ENCODE measurements at places on chromosomes 7 and 10.

GRCh38 chr10:131685576-131685975, 215.2 kb upstream of the PPP2R2D start:
- no peak for DNase-seq

DNA sequence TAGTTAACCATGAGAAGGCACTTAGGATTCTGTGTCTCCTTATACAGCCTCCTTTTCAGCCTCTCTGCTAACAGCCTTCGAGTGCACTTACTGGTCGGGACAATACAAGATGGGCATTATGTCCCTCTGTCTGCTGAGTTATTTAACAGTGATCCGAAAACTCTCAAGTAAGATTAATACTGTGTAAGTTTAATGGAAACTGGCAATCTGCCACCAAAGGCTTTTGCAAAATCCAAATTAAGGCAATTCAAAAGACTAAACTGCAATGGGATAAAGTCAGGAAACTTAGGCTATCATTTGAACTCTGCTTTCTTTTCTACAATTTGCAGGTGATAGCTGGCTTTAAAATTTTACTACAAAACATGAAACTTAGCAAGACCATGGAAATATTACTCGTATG, 477.8 kb downstream of the TFEC start:
- no peak for DNase-seq

DNA sequence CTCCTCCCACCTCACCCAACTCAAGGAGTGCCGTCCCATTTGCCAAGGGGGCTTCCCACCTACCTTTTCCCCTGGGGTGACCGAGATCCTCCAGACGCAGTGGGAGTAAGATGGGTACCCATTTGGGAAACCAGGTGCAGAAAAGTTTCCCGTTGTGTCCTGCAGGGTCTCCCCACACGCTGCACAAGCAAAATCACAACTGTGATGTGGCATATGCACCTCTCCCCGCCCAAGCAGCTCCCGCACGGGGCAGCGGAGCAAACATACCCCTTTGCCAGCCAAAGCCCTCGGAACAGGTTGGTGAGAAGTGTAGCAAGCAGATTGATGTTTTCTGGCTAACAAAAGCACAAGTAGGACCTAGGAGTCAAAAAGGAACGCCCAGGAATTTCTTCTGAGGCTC, 51.5 kb upstream of the OPALIN start:
- DNase-seq = no peak

DNA sequence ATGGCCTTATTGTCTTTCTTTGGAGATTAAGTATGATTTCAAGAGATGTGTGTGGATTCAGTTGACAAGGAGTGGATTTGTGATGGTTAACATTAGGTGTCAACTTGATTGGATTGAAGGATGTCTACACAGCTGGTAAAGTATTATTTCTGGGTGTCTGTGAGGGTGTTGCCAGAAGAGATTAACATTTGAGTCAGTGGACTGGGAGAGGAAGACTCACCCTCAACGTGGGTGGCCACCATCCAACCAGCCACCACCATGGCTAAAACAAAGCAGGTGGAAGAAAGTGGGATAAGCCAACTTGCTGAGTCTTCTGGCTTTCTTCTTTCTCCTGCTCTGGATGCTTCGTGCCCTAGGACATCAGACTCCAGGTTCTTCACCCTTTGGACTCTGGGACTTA, 76.1 kb downstream of the GPR37 start:
- DNase-seq = no peak

GRCh38 chr10:121595351-121595805, 2.9 kb downstream of the FGFR2 start:
- DNase-seq = no peak

DNA sequence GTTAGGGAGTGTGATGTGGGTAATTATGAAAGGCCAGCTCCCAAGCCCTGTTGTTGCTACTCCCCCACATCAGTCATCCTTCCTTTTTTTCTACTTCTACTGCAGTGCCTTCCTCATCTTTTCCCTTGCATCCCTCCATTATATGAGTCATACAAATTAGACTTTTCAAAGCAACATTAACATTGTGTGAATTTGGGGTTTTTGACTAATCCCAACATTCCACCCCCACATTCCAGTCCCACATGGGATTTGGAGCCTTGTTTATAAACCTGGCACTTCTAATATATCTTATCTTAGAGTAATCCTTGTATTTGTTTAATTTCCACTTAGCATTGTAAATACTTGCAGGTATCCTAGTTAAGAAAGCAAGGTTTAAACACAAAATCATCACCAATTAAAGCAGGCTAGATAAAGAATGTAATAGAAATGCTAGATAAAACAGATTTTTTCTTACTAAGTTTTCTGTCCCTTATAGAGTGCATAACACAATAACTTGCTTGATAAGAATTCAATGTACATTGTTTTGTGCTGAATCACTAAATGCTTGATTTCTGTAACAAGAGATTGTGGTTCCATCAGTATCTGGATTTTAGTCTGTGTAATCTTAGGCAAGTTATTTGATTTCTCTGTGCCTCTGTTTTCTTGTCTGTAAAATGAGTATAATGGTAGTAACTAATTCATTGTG, 165.8 kb downstream of the CFTR start:
- DNase-seq = no peak

DNA sequence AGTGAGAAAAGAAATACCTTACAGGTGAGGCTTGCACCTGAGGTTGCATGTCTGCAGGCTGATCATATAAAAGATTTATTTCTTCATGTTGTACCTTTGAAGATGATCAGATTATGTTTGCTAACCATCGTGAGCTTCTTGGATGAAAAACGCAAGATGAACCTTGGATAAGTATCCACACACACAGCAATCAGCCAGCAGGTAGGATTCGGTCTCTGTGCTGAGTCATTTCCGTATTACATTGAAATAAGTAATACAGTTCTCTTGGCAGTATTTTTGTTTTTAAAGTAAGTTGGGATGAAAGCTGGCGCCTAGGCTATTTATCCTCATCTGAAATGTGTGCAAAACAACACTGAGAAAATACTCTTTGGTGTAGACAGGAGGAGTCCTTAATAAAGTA, 109.0 kb upstream of the PRKCQ start:
- no peak for DNase-seq

DNA sequence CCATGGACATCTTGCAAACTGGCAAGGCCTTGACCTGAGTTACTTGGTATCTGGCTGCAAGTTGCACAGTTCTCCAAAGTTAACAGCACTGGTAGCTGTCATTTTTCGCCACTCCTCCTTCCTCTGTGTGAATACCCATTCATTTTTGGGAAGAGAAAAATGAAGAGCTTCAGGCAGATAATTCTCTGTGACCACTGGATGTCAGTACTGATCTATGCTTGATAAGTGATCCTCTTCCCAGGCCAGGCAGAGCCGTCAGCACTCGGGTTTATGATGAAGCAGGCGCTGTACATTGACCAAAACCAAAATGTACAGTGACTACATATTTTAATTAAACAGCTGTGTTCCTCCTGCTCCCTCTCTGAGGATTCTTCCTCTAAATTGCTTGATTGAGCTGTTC, 55.9 kb upstream of the PDZD8 start:
- no peak for DNase-seq

GRCh38 chr7:15764010-15764409, 77.5 kb upstream of the MEOX2 start:
- DNase-seq = no peak

DNA sequence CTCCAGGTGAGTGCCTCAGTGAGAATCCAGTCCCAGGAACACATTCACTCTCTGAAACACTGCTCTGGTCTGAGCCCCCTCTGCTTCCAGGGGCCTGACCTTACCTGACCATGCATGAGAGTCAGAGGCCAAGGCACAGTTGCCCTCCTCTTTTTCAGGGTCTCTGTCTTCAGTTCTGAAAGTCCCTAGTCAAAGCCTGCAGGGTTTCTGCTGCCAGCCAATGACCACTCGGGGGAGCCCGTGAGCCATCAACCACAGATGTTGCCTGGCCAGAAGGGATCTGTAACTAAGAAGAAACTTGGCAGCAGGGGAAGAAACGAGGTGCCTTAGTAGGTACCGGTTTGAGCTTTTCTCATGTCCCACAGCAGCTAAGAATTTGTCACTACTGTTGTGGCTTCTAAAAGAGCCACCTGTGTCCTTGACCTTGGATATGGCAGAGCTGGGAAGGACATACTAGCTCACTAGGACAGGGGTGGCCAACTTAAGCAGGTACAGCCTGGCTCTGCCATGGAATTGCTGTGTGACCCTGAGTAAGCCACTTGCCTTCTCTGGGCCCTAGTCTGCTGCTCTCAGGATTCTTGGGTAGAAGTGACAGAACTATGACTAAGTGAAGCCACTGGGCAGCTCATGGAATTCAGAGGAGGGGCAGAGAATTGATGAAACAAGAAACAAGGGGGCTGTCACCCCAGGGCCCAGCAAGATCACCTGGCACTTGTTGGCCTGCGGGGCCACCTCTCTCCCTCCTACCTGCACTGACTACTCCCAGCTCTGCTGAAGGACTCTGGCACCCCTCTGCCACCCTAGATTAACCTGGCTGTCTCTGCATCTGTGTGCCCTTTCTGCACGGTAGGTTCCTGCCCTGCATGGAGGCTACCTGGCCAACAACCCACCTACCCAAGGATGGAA, 83.8 kb upstream of the GPR26 start:
- peak; percentile 55 for DNase-seq

GRCh38 chr7:70761711-70762328, 370.1 kb upstream of the GALNT17 start:
- DNase-seq = no peak

DNA sequence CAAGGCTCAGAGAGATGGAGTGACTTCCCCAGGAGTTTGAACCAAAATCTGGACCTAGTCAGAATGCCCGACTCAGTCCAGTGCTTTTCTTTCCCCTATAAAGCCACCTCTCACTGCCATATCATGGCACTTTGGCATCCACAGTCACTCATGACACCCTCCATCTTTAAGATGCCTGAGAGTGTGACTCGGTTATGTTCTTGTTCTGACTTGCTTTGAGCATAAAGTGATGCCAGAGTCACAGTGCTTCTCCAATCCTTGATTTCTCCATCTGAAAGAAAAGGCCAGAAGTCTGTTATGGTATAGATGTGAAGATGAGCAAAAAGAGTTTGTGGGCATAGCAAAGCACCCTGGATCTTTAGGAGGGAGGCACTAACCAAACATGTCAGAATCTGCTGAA, 538.1 kb downstream of the SORCS1 start:
- no peak for DNase-seq

GRCh38 chr10:111837985-111838384, 345.6 kb downstream of the GPAM start:
- DNase-seq = no peak

- no peak for DNase-seq
Observed at GRCh38 chr10:58856508-58857240, 319.8 kb upstream of the PHYHIPL start.

- DNase-seq = no peak
Observed at GRCh38 chr10:103569896-103570295, 76.4 kb downstream of the NEURL1 start.

- DNase-seq = no peak
Observed at GRCh38 chr10:132443983-132444876, 47.2 kb downstream of the PWWP2B start.

DNA sequence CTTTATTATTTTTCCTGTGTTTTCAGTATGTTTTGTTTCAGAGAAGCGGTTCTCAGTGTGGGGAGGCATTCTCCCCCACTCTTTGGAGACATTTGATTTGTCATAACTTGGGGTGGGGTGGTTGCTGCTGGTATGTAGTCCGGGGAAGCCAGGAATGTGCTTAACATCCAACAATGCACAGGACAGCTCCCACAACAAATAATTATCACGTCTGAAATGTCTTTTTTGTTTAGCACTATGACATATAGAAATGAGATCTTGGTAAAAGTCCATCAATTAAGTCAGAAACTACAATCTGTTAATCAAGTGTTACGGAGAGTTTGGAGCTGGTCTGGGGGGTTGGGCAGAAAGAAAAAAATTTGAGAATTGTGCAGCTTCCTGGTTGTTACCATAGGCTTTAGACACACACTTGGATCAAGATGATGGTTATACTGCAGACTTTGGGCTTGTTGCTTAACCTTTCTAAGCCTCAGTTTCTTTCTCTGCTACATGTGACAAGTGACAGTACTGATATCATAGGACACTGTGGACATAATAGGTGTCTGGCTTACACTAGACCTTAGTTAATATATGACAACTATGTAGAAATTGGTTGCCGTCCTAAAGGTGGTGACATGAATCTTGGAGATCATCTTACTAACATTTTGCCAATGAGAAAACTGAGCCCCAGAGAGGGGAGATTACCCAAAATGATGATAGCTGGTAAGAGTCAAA, 113.7 kb downstream of the LRMDA start:
- DNase-seq = no peak

- DNase-seq = no peak
Observed at GRCh38 chr7:26169271-26169670, 17.3 kb downstream of the NFE2L3 start.

DNA sequence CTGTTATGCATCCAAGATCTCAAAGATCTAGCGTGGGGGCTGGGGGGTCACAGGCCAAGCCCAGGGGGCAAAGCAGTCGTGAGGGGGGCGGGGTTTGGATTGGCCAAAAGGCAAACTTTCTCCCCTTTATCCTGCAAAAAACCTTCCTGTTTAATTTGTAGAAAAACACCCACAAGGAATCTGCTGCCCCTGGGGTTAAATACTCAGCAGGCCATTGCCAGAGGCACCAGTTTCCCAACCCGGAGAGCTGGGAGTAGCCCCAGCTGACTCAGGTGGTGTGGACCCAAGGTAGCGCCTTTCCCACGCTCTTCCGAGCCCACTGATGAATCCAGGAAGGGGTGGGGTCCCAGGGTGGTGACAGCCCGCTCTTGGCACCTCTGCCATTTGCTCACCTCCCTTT, 21.4 kb downstream of the KCP start:
- no peak for DNase-seq

DNA sequence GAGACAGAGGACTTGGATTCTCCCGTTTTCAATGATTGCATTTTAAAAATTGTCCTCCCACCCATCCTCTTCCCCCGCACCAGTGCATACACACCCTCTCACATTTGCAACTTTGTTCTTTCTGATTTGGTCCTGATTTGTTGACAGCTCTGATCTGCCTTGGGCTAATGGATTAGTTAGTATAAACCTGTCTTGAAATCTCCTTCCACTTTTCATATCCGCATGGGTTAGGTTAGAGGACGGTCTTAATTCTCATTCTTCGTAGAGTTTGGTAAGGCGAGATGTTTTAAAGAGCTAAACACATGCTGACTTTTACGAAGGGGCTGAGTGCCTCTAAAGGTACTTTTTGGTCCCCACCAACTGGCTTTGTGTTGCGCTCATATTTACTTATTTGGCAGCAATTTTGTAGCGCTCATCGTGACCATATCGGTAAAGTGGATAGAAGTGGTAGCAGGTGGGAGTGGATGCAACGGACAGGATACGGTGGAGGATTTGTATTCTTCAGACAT, 1.1 kb downstream of the AHR start:
- DNase-seq = no peak

GRCh38 chr10:36542493-36542892, 582.9 kb upstream of the ANKRD30A start:
- DNase-seq = no peak

GRCh38 chr7:18760046-18760445, 264.5 kb downstream of the HDAC9 start:
- DNase-seq = no peak

DNA sequence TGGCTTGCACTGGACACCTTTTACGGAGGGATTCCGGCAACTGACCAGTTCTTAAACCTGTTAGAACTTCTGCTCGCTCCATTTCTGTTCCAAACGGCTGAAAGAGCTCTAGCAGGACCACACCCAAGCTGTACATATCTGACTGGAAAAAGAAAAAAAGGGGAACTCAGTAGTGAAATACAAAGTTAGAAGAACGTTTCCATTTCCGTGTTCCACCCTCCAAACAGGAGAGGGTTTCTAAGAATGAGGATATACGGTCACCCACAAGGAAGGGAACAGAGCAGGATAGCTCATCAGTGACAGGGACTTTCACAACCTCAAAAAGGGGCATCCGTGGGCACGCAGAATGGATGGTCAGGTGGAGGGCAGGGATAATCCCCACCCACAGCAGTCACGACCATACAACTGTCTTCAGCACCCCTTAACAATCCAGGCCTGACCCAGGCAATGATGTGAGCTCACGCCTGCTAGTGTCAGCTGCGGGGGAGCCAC, 4.3 kb upstream of the ANKRD61 start:
- DNase-seq = no peak
